IPS-NIHi11 (cell line): ENCODE measurements at places on chromosomes 6 and 20.
A peak's percentile ranks its signal among the peaks of the same experiment; 100 is the strongest.

DNA sequence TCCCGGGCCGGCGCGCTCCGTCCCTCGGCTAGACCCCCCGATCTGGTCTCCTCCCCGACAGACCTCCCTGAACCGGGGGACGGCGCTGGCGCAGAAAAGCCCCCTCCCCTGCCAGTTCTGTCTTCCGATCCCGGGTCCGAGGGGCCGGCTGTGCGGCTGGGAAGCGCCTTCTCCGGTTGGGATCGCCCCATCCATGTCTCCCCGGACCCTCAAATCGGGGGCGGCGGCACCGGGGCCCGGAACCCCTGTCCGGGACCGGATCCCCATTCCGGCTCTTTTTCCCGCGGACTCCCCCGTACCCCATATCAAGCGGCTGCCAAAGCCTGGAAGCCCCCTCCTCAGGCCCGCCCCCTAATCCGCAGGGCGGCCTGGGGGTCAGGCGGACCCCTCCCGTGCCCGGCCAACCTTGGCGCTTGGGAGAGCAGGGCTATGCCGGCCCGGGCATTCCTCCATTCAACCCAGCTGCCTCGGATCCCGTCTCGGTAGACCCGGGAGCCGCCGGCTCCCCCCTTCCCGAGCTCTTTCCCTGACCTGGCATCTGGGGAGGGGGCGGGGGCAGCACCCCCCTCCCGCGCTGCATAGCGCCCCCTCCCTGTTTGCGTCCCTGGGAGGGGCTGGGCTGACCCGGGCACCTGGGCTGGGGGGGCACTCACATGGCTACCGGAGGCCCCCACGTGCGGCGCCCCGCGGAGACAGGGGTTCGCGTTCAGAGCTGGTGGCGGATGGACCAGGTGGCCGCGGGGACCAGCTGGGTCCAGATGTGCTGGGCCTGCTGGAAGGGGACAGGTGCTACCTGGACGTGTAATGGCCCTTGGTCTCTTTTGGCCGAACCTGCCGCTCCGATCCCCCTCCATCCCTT lies 643 bp downstream of the DLGAP4 start:
- DNase-seq = peak; percentile 59

DNA sequence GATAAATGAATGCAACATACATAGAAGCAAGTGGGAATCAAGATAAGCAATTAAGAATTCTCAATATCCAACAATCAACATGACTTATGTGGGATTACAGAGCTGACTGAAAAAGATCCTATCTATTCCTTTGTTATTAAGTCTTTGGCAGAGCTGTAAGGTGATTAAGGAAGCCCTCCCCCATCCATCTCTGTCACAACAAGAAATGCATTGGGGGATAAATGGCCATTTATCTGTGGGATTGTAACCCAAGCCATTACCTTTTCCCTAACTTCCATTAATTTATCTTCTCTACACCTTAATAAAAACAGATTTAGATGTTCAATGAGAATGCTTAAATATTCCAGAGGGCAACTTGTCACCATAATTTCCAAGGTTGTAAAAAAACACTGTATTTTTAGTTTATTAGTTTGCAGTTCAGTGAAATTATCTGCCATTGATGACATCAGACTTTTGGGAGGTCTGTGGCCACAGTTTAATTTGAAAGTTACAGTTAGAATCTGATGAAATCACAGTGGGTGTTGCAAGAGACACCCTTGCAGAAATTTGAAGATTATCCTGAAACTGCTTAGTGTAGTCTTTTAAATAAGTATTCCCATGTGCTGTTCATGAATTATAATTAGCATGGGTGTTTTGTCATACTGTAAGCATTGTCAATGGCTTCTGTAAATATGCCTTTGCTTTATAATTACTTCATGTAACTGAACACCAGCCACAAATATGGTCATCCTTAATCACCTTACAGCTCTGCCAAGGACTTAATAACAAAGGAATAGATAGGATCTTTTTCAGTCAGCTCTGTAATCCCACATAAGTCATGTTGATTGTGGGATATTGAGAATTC lies 49.4 kb upstream of the FYN start:
- no peak for DNase-seq

GRCh38 chr6:75424618-75425548 lies 68.7 kb downstream of the FILIP1 start:
- DNase-seq = no peak

GRCh38 chr20:34473262-34473883 lies 42.8 kb upstream of the DYNLRB1 start:
- peak; percentile 45 for DNase-seq

GRCh38 chr6:121849477-121849876 lies 414.0 kb downstream of the GJA1 start:
- peak; percentile 74 for DNase-seq

DNA sequence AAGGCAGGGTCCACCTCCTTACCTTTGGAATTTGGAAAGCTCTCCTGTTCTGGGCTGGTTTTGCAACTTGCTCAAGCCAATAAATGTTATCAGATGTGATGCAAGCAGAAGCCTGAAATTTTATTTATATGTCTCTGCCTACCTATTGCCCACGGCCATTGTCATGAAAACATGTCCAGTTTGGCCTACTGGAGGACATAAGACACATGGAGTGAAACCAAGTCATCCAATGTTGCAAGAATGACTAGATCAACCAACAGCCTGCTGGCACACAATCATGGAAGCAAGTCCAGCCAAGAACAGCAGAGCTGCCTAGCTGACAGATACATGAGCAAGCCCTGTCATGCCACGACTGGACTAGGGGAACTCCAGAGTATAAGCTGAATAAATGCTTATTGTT lies 56.7 kb upstream of the IRAK1BP1 start:
- no peak for DNase-seq

GRCh38 chr6:2403546-2403945 lies 158.1 kb upstream of the GMDS start:
- DNase-seq = no peak

DNA sequence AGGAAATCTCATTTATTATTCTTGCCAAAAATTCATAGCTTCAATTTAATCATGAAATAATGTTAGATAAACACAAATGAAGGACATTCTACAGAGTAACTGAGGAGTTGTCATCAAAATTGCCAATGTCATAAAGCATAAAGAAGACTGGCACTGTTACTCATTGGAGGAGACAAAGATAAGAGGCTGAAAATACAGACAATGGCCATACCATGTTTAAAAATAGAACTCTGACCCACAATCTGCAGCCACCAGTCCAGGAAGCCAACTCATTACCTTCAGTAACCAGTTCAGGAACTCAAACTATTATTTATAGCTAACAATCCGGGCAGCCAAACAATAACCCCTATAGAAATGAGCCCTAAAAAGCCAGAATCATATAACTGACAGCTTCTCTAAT lies 795.6 kb downstream of the TENT5A start:
- DNase-seq = no peak

- DNase-seq = no peak
These were observed 542.0 kb upstream of the MARCKS start for GRCh38 chr6:113315165-113315564.

DNA sequence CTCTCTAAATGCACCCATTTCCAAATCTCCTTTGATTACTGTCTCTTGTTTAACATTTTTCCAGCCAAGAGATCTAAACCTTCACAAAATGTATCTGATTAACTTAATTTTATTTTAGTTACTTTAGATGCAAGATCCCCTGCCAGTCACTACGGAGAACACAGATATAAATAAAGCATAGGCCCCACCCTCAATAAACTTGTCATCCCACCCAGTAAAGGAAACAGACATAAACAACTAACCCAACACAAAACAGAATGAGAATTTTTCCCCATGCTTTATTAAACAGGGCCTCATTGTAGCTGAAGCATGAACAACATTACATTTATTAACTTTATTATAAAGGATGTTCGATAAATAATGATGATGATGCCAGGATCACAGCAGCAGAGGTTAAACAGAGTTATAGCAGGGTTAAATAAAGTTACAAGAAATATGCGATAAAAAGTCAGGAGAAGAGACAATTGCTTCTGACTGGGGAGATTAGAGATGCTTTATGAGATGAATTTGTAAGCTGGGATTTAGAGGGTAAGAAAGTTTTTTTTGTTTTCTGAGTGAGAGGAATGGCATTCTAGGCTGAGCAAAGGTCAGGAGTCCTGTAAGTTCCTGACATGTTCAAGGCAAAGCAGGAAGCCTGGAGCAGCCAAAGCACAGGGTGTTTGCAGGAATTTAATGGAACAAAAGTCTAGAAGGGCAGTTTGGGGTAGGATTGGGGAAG lies 41.1 kb downstream of the TFAP2A start:
- no peak for DNase-seq

GRCh38 chr20:18904624-18905023 lies 91.0 kb downstream of the SCP2D1 start:
- no peak for DNase-seq

DNA sequence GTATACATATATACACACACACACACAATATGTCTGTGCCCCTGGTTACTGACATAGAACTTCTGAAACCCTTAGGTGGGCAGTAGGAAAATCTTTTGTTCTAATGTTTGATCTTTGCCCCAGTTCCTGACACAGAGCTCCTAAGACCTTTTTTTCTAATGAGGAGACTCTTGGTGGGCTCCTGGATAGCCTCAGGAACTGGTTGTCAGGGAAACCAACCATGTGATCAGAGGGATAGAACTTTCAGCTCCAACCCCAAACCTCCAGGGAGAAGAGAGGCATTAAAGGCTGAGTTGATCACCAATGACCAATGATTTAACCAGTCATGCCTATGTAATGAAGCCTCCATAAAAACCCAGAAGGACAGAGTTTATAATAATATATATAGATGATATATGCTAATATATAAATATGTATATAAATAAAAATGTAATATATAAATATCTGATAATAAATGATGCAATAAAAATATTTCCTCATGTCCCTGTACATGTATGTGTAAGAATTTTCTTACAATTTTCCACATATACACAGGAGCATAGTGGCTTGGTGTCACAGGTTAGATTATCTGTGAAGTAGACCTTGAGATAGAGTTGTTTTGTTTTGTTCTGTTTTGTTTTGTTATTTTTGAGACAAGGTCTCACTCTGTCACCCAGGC lies 93.3 kb downstream of the GPX5 start:
- no peak for DNase-seq

- no peak for DNase-seq
These were observed 21.3 kb downstream of the CTNNBL1 start for GRCh38 chr20:37714978-37715672.

DNA sequence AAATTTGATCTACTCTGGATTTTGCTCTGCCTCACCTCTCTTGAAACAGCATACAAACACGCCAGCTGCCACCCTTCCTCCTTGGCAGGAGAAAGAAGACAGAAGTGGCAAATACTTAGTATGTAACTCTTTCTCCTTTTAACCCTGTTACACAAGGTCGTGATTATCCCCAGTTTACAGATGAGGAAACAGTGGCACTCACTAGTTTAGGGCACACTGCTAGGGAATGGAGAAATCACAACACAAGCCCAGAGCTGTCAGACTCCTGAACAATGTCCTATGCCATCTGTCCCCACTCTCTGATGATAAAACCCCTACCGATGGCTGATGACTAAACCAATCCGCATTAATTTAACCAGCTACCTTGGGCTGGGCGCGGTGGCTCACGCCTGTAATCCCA lies 79.7 kb downstream of the FGD2 start:
- DNase-seq = no peak

DNA sequence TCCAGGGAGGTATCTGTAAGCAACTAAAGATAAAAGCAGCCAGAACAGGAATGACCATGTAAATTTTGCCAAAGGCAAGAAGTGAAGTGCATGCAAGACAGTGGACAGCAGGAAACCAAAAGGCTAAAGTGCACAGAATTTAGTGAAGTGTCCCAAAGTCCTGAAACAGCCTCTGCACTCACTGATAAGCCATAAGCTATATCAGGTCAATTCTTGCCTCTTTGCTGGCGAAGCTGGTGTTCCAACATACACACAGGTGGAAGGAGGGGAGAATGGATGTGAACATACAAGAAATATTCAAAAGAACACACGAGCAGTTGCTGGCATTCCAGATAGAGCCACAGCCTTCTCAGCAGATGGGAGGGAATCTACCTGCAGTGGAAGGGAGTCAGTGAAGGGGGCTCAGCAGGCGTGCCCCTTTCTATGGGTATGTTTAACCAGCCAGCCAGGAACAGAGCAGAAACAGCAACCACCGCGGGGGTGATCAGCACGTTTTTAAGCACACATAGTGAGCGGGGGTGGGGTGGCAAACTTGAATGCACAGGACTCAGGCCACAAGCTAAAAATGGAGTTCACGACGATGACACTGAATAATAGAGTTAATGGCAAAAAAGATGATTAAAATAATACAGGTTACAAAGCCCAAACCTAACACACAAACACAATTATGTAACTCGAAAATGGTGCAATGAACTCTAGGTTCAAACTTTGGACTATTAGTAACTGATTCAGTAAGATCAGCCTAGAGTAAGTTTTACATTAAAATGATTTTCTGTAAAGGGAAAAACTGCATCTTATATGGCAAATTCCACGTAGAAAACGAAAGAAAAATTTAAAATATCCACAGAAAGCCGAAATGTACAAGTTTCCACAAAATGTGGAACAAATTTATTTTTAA lies 1.2 kb downstream of the ECI2 start:
- peak; percentile 29 for DNase-seq

GRCh38 chr6:148217921-148218320 lies 124.7 kb upstream of the SASH1 start:
- DNase-seq = no peak

DNA sequence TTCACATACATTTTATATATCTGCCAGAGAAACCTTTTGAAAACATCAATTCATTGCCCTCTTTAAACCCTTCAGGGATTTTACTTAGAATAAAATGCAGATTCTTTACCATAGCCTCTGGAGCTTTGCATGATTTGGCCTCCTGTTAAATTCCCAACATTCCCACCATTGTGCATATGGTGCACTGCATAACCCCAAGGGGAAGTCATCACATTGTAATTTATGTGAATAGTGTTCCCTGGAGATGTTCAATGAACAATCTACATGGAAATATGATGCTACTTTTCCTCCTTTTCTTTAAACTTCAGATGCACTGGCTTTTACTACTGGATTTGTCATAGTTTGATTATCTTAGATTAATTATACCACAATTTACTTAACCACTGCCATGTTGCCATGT lies 94.7 kb downstream of the PHF3 start:
- no peak for DNase-seq

- DNase-seq = no peak
These were observed 20.6 kb upstream of the FAM209A start for GRCh38 chr20:56503916-56504315.

GRCh38 chr6:25682324-25682723 lies 30.3 kb downstream of the SCGN start:
- DNase-seq = no peak

GRCh38 chr6:157954150-157955117 lies 27.2 kb upstream of the SYNJ2 start:
- DNase-seq = peak; percentile 27

GRCh38 chr6:149714442-149714841 lies 3.5 kb downstream of the LATS1 start:
- no peak for DNase-seq
